Activated CD8-positive, alpha-beta memory T cell treated with anti-CD3 and anti-CD28 coated beads, Interleukin-2, amount 50 U/mL, for 4 hours (primary cell): ENCODE measurements at places on chromosomes 11 and 22.

DNA sequence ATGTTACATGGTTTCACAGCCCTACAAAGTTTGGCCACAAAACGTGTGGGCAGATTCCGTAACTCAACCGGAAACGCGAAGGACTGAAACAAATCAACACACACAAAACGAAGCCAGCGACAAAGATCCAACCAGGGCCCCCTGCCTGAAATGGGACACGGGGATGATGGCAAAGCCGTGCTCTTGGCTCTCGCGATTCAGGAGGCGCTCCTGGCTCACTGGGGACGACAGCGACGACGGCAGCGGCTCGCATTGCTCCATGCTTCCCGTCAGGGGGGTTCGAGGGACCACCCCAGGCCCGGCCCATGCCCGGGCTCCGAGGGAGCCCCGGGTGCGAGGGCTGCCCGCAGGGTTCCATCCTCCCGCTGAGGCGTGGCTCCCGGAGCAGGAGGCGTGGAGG lies 4786.8 kb upstream of the OR11H1 start:
- no peak for DNase-seq

DNA sequence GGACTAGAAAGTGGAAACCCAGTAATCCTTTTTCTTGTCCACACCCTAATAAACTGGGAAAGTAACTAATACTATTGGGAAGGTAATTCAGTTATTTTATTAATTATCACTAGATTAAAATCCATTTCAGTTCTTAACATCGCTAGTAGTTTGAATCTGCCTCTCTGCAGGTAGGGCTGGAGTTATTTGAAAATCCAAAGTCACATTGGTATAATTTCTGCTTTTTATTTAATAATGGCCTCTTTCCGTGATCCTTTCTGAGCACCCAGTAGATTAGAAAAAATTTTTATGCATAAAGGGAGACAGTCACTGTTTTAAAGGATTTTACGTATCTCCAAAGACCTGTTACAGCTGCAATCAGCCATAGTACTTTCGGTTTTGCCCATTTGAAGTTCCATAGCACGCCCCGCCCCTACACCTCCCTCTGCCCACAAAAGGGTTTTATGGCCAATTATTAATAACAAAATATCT lies 605 bp upstream of the COPB1 start:
- DNase-seq, result peak; percentile 45

DNA sequence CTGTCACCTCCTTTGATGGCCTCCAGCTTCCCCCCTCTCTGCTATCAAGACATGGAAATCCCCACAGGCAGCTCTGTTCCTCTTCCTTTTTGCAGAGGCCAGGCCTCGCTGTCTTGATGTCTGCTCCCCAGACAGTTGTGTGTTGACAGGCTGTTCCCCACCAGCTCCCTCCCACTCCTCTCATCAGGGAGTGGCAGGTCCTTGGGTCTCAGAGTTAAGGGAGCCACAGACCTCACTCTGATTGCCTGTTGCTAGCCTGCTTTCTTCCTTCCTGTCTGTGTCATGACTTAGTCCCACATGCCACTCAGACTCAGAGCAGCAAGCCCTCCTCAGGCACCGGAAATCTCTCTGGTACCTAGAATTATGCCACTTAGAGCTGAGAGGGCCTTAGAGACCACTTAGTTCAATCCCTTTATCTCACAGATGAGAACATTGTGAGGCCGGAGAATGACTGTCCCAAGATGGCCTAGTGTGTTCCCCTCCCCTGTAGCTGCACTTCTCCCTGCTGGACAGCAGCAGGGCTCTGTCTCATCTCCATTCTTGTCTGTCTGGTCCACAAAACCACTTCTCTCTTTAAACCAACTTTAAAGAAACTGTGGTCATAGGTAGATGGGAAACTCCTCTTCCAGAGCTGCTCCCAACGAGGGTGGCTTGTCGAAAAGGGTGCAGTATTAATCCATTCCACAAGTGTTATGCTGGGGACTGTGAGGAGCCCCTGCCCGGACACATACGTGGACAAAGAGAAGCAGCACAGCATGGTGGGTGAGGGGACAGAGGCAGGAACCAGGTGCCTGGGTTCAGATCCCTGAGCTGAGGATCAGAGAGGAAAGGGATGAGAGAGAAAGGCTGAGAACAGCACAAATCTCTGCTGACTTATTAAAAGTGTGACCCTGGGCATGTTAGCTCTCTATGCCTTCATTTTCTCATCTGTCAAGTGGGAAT lies 4.2 kb downstream of the AMPD3 start:
- DNase-seq, result peak; percentile 55

DNA sequence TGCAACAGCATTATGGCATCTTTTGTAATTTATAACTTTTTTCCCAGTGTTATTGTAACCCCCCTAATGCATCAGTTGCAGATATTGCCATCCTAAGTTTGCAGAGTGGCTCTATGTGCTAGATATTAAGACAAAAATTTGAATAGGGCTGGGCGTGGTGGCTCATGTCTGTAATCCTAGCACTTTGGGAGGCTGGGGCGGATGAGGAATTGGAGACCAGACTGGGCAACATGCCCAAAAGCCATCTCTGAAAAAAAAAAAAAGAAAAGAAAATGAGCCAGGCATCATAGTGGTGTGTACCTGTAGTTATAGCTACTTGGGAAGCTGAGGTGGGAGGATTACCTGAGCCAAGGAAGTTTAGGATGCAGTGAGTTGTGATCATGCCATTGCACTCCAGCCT lies 50.1 kb upstream of the MUC15 start:
- no peak for DNase-seq

- peak; percentile 14 for DNase-seq
Measured at GRCh38 chr22:49760630-49761571, 66.8 kb downstream of the BRD1 start.

DNA sequence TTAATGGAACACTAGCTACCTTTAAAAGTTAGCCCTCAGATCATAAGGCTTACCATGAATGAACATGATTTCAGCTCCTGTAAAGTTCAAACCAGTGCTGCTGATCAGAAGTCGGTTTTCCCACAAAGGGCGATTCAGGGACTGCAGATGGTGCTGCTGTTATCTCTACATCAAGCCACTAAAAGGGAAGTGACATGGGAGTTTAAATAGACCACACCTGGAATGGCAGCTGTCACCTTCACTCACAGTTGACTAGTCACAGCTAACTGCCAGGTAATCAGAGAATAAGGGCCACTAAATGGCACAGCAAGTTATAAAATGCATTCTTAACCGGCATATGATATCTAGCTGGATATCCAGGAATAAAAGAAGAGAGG lies 581.1 kb upstream of the ARHGAP42 start:
- no peak for DNase-seq

GRCh38 chr11:47156333-47156732 lies 20.3 kb downstream of the ARFGAP2 start:
- no peak for DNase-seq

GRCh38 chr11:9639099-9639498 lies 24.8 kb upstream of the SWAP70 start:
- no peak for DNase-seq

DNA sequence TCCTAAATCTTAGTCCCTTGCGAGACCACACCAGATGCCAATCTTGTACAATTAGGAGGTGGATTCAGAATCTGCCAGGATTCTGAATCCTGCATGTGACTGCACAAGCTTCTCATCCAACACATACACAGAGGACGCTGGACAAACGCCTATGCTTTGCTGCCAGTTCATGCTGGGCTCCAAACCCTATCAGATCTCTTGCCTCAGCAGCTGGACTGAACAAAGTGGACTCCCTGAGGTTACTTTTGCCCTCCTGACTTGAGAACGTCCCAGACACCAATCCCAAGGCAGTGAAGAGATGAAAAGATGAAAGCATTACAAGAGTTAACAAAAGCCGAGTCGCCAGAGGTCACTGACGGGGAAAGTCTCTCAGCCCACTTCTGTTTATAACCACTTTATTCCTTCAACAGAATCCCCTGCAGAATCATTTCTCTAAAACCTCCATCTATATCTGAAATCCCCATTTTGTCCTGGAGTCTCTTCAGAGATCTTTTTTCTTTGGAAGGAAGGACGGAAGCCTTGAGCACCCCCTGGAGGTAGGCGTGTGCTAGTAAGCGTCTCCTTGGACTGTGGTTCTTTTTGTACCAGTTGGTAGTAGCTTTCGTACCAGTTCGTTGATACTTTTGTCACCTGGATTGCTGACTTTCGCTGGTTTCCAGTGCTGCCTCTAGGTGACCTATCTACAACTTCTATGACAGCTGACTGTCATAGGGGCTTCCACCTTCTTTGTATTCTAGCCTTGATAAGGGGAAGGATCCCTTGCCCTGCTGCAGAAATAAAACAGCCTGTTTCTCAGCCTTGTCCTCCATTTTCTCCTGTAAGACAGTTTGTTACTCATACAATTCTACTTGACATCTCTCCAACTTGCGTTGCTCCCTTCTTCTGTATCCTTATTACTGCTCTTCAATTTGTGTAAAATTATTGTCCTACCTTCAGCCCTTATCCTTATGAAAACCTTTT lies 26.1 kb upstream of the EED start:
- peak; percentile 61 for DNase-seq

GRCh38 chr11:133383201-133383600 lies 149.1 kb downstream of the OPCML start:
- DNase-seq, result no peak

GRCh38 chr11:62726915-62727164 lies 417 bp downstream of the HNRNPUL2 start:
- DNase-seq, result no peak

- peak; percentile 11 for DNase-seq
Measured at GRCh38 chr11:69377029-69377952, 83.3 kb downstream of the MYEOV start.
